ENCODE measurements at places on chromosomes 1 and 21.

DNA sequence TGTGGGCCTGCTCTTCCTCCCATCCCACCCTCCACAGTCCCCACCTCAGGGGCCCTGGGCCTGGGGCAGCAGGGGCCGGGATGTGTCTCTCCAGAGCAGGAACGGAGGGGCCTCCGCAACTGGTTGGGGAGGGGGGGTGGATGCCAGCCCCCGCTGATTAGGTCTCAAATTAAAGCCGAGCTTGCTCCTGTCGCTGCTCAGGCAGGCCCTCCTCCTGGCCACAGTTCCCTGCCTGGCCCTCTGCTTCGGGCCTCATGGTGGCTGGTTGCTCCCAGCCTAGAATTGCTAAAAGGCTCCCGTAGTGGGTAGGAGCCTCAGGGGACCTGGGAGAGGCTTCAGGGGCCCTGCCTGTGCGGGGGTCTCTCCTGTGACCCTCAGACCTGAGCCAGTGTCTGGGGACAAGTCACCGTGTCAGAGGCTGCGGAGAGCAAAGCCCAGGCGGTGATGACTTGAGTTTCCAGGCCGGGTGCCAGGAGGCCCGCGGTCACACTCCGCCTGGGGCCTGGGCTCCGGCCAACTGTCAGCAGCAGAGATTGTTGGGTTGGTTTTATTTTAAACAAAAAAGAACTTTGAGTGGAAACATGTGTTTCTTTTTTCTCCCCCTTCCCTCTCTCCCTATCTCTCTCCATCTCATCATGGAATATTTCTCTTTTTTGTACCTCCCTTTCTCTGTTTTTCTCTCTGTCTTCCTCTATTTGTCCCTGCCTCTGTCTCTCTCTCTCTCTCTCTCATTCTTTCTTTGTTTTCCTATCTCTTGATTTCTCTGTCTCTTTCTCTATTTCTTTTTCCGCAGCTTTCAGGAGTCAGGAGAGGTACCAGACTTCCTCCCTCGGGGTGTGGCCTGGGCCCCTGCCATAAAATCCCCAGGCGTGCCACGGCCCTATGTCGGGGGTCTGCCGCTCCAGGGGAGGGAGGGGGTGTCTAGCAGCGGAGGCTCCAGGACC lies 20.0 kb upstream of the EPHA2 start:
- DNase-seq: no peak

GRCh38 chr1:81548918-81549587 lies 251.7 kb upstream of the ADGRL2 start:
- DNase-seq: no peak

GRCh38 chr1:87712261-87713010 lies 383.8 kb downstream of the LMO4 start:
- DNase-seq: no peak

GRCh38 chr21:30102871-30103270 lies 63.7 kb downstream of the CLDN17 start:
- DNase-seq: no peak

GRCh38 chr1:63601061-63601460 lies 7.8 kb downstream of the PGM1 start:
- DNase-seq: no peak

DNA sequence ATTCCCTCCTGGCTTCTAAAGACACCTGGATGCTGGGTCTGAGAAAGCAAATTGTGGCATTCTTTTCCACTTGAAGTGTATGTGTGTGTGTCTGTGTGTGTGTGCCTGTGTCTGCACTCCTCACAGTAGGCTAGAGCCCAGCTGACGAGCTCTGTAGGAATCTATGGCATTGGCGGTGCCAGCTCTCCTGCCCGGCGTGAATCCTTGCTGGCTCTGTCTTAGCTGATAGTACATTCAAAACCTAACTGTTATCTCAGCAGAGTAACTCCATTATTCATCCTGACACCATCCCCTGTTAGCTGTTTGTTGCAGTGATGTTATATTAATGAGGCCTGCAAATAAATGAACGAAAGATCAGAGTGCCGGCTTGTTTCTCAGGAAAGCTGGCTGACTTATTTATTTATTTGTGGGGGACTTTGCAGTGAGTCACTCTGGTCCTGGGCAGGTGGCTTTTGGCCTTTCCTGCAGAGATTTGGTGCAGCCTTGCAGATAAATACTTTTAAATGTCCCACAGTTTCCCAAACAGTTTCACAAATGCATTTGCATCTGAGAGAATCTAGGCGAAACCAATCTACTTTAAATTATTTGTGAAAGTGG lies 160.6 kb upstream of the CD34 start:
- no peak for DNase-seq

- DNase-seq: no peak
Measured at GRCh38 chr21:26032263-26032662, 138.3 kb downstream of the APP start.

DNA sequence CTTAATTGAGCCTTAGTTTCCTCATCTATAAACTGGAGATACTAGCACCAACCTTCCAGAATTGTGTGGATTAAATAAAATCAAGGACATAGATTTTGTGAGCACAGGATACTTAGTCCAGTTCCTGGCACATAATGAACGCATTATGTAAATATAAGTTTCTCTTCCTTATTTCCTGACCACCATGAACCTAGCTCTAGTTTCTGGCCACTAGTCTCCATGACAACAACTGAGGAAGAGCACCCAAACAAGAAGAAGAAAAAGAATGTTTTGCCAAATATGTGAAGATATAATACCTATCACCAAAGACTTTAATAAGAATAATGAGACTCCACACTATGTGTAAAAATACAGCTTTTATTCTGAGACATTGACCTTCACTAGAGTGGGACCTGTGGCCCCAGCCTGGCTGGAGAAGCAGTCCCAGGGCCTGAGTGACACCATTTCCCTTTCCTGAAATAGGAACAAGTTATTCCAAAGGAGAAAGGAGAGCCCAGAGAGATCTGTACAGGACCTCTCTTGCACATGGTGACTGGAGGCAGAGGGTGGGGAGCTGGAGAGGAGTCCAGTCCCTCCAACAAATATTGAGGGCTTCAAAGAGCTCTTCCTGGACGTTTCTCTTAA lies 940 bp upstream of the USF1 start:
- DNase-seq: peak; percentile 79

GRCh38 chr1:115977499-115978258 lies 1.4 kb downstream of the SLC22A15 start:
- DNase-seq: peak; percentile 83

- DNase-seq: peak; percentile 75
Measured at GRCh38 chr1:78676347-78676982, 26.8 kb downstream of the IFI44 start.

DNA sequence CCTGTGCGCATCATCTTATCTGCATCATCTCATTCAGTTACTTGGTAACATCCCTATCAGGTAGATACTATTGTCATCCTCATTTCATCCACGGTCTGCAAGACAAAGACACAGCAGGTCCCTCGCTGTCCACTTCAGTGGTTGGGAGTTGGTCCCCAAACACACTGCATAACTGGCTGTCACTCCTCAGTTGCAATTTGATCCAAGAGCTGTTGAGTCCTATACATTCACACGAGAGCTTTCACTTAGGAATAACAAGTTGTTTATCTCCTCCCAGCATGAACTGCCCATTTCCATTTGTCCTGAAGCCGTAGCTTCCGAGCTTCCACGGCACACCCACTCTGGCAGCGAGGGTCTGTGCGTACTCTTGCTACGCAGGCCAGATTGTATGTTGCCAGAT lies 472.0 kb downstream of the CAMTA1 start:
- DNase-seq: no peak

DNA sequence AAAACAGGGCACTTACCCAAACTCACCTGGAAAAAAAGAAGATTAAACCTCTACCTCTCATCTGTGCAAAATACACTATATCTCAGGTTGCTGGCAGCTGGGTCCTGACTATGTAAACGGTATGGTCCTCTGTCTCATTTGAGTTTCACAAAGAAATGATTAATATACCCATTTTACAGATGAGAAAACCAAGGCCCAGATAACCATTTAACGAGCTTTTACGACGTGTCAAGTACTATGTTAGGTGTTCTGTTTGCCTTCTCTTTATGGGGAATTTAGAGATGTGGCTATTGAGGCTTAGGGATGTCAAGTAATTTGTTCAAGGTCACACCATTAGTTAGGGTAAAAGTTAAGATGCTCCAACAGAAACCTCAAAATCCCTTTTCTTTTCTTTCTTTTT lies 140.4 kb upstream of the USP24 start:
- no peak for DNase-seq

- no peak for DNase-seq
Measured at GRCh38 chr1:220843481-220844011, 35.7 kb upstream of the HLX start.

GRCh38 chr1:170604065-170604464 lies 59.9 kb upstream of the PRRX1 start:
- DNase-seq: no peak

- no peak for DNase-seq
Measured at GRCh38 chr21:41479686-41480085, 28.3 kb downstream of the TMPRSS2 start.

- no peak for DNase-seq
Measured at GRCh38 chr21:42579456-42580075, 65.9 kb downstream of the SLC37A1 start.

DNA sequence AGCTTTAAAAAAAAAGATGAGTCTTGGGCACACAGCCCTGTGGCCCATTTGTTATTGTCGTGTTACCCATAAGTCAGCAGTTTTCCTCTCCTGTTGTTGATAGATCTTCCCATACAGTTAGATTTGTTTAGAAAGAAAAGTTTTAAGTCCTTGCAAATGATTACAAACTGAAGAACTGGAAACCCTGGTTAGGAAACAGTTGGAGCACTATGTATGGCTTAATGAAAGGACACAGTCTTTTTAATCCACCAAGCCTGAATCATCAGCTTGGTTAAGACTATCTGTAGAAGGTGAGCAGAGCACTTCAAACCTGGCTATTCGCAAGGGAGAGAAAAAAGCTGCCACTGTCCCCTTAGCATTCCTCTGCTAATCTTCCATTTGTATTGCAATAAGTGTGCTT lies 241.0 kb downstream of the DISC1 start:
- no peak for DNase-seq

- DNase-seq: no peak
Measured at GRCh38 chr1:34155860-34156259, 9.2 kb downstream of the CSMD2 start.

Measured in inflammatory macrophage (primary cell).